T-cell (primary cell): ENCODE measurements at places on chromosomes 12 and 14.

GRCh38 chr12:83690465-83690864, 1003.8 kb downstream of the TMTC2 start:
- no peak for DNase-seq

GRCh38 chr12:103841690-103842584, 903 bp upstream of the NT5DC3 start:
- no peak for DNase-seq

- DNase-seq = no peak
Measured at GRCh38 chr14:86020841-86021240, 490.9 kb downstream of the FLRT2 start.

DNA sequence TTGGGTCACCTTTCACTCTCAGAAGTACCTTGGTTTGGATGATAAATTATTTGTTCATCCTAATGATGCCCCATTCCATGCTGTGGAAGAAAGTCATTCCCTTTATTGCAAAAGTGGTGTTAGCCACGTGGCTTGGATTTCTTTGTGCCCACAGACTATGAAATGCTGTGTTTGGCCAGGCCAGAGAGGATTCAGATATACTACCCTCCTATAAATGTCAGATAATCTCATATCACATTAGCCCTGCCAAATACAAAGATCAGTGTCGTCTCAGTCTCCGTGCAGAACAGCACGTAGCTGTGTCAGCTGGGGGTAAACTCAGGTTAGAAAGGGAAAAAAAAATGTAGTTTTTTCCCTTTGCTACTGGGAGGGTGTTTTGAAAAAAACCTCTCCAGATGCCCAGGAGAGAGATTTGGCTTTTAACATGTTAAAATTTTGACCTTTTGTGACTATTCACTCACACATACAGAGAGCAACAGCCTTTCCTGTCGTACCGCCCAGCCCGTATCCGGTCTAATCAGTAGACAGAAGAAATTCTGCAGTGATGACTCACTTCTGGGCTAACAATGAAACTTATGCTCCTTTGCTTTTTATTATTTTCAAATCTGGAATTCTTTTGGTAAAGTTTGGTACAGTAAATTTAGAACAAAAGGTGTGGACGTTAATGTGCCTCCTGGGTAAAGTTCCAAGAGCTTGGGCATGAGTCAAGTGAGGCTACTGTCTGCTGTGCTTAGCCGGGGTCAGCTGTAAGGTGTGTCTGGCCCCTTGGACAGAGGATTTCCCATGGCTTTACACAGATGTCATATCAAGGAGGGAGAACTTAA, 8.5 kb upstream of the PTPRB start:
- no peak for DNase-seq

- DNase-seq = no peak
Measured at GRCh38 chr12:22361785-22362184, 27.3 kb upstream of the ST8SIA1 start.

DNA sequence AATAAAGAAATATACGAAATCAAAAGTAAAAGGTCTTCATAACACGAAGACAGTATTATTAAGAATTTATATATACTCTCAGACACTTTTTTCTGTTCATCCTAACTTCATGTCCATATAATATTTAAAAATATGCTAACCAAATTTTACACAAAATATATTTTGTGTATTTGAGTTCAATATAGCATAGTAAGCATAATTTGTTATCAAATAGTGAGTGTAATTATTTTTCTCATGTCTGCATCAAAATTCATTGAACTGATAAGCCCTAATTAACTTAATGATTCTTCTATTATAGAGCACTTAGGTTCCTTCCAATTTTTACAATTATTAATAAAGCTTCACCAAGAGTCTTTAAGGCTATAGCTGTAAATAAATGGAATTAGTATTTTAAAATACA, 99.7 kb upstream of the SYT1 start:
- DNase-seq = no peak

DNA sequence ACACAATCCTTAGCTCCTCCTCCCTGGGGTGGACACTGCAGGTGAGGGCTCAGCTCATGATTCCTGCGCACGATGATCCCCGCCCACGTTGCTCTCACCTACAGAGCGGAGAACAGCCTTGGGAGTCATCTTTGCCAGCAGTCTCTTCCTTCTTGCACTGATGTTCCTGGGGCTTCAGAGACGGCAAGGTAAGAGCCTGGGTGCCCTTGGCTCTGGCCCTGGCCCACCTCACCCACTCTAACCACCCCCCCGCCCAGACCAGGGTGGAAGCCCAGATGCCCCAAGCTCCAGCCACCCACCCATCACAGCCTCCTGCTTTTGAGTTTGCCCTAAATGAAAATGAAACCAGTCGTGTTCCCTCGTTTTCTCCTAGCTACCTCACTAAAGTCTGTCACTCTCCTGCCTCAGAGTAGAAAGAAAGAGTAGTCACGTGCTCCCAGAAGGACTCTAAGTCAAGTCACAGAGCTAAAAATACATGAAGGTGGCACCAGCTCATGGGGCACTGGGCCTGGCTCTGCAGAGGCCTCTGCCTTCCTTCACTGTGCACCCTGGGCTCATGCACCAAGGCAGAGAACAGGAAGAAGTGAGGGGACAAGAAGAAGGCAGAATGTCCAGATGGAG, 9.0 kb downstream of the TAPBPL start:
- no peak for DNase-seq

DNA sequence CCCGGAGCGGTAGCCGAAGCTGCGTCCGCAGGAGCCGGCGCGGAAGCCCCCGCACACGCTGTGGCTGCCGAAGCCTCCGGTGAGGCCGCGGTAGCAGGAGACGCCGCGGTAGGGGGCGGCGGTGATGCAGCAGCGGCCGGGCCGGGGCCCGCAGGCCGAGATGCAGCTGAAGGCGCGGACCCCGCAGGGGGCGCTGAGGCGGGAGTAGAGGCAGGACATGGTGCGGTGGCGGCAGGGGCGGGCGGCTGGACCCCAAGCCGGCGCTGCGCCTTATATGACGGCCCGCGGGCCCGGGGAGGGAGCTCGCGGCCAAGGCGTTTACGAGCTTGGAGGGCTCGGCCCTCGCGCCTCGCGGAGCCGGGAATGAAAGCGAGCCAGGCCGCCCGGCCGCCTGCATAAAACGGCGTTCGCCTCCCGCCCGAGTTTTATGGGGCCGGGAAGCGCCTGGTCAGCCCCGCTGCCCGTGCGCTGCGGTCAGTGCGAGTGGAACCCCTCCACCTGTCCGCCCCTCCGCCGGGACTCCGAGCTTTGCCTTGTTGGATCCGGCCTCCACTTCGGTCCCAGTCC, 16.0 kb upstream of the KRT86 start:
- no peak for DNase-seq

DNA sequence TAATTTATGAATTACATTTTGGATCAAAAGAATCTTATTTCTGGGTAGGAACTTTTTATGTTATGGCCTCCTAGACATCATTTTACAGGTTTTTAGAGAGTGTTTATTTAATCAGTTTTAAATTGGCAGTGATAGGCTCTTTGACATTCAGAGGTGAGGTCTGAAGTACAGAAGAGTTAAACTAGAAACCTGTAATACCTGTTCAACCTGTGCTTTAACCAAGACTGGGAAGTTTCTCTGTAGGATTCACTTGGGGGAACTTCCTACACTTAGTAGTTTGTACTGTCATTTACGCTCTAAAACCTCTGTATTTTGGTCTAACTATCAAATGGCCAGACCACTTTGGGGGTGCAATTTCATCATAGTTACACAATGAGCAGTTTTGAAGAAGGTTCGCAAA, 35.9 kb downstream of the PLEKHA5 start:
- DNase-seq = no peak

DNA sequence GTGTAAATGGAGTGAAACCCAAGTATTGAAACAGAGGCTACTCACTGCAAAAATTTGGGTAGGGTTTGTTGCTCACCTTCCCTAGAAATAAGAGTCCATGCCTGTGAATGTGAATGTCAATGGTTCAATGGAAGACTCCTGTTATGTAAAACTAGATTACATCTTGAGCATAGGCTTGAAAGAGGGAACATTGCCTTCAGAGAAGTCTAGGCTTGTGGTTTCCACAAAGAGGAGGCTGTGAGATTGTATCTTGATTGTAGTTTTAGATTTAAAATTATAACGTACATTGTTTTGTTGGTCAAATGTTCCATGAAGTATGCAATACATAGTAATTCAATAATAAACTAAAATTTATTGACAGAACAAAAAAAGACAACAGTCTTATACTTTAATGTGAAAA, 413.7 kb upstream of the RPL10L start:
- no peak for DNase-seq

- DNase-seq = no peak
Measured at GRCh38 chr14:54600717-54601109, 33.8 kb downstream of the SAMD4A start.
